ENCODE measurements at places on chromosomes 2 and 18.

GRCh38 chr18:23608211-23608610 is 21.9 kb upstream of the NPC1 start:
- no peak for DNase-seq

DNA sequence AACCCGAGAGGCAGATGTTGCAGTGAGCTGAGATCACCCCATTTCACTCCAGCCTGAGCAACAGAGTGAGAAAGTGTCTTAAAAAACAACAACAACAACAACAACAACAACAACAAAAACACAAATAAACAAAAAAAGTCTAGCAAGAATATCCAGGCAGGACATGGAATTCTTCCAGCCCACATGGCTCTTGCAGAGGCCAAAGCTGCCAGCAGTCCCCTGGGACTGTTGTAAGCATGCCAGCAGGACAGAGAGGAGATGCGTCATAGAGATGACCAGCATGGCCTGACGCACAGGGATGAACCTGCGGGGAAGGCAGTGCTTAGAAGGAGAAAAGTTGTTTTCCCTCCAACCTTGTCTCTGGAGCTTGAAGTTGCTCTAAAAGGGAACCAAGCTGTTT is 182.3 kb upstream of the PGAP1 start:
- DNase-seq = peak; percentile 86

DNA sequence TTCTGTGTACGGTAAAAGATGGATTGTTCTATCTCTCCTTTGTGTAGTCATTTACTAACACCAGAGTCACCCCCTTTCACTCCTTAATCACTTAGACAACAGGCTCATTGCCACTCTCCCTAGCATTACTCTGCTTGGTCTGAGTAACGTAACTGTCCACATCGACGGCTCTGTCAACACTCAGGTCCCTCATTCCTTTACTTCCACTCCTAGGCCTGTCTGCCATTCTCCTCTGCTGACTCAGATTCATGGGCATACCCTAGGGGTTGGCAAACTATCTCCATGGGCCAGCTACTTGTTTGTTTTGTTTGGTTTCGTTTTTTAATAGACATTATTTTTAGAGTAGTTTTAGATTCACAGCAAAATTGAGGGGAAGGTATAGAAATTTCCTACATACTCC is 243.9 kb downstream of the NR4A2 start:
- DNase-seq = no peak

- DNase-seq = no peak
Measured at GRCh38 chr18:54932472-54932871, 26.8 kb downstream of the CCDC68 start.

DNA sequence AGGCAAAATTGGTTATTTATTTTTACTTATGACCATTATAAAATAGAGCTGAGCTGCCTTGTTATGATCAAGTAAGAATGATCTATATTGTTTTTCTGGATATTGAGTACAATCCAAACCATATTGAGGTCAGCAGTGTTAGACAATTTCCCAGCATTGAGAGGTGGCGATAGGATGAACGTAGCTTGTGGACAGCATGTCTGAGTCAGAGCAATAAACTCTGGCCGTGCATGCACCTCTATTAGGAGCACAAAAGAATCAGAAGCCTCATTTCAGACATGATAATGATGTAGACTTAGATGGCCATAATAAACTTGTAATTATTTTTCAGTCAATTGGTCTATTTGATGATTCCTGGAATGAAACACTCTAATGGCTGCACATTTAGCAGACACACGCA is 491.6 kb downstream of the RIT2 start:
- no peak for DNase-seq

DNA sequence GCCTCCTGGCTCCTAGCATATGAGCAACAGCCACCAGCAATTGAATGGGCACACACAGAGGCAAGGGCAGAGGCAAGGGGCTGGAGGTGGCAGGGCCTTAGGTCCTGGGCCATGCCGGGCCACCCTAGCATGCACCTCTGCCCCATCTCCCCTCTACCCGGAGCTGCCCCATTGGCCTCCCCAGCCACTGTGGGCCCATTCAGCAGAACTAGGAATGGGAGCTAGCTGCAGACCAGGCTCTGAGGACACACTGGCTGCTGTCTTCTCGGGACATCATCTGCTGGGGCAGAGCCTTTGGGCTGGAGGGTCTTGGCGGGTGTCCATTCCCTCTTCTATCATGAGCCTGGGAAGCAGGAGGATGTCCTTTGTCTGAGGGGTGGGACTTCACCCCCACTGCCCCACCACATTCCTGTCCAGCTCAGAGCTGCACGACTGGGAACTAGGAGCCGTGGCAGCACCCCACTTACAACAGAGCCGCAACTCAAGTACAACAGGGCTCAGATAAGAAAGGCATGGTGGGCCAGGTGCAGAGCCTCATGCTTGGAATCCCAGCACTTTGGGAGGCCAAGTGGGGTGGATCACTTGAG is 800 bp downstream of the VIL1 start:
- DNase-seq = no peak

- DNase-seq = no peak
Measured at GRCh38 chr18:12281861-12282260, 26.2 kb upstream of the TUBB6 start.

GRCh38 chr2:203469546-203469945 is 65.6 kb downstream of the RAPH1 start:
- DNase-seq = no peak

- DNase-seq = no peak
Measured at GRCh38 chr2:230751062-230751461, 38.4 kb downstream of the CAB39 start.

DNA sequence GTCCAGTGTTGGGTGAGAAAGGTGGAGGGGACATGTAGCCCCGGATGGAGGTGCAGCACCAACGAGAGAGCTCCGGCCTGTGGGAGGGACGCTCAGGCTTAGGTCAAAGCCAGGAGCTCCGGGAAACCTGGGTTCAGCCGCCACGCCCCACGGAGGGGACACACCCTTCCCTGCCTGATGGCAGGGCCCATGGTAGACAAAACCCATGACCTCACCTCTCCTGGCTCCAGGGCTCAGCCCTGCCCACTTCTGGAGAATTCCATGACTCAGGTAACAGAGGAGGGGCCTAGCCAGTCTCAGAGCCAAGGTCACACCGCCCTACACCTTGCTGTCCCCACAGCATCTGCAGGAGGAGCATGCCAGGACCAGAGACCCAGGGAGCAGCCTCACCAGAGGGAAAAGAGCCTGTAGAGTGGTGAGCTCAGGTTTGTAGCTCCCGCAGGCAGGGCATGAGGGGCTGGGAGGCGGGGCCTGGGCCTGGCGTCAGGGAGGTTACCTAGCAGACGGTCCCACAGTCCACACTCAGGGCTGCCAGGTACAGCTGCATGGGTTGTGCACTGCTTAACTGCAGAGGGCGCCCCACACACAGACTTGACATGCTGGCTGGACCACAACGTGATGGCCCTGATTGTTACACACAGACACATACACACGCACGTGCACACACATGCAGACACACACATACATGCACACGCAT is 70.8 kb upstream of the SMAD7 start:
- peak; percentile 59 for DNase-seq

GRCh38 chr2:172244419-172245130 is 141.9 kb upstream of the DLX2 start:
- DNase-seq = no peak

- no peak for DNase-seq
Measured at GRCh38 chr2:64551851-64552250, 27.7 kb downstream of the AFTPH start.

DNA sequence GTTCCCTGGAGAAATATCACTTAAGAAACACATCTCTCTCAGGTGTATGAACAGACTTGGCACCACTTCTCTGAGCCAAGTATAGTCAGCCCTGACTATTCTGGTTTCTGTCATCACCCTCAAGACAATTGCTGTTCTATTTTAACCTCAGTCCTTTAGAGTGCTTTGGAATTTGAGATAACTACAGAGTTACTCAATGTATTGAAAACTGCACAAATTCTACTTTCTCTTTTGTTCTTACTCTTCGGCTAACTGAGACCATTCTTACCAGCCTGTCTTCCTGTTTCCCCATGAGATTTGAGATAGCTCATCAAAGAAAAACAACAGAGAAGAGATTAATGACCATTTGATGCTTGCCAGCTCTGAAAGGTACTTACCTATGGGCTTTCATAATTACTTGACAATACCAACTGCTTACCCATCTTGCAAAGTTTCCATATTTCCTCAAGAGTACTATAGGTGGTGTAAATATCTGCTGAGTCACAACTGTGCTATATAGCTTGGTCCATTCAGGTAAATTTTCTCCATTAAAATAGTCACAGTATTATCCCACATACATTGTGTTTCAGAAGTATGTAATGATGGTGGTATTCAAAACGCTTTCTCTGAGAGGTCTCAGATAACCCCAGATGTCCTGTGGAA is 467.5 kb upstream of the CHST9 start:
- DNase-seq = no peak

DNA sequence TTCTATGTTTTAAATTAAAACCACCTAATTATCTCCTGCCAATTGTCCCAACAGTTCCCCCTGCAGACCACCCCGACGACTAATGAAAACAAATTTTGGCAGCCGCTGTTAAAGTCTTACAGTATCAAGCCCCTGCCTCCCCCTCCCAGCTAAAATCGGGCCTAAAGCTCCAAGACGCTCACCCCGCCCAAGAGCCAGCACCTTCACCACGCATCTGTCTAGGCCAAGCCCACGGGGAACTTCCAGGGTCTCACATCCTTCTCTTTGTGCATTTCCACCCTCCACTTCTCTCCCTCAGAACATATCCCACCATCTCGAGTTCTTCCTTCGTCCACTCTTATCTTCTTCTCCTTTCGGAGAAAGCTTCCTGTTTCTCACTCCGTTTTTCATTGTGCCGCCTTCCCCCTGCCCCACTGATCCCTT is 445 bp downstream of the PRPF40A start:
- DNase-seq = peak; percentile 26

DNA sequence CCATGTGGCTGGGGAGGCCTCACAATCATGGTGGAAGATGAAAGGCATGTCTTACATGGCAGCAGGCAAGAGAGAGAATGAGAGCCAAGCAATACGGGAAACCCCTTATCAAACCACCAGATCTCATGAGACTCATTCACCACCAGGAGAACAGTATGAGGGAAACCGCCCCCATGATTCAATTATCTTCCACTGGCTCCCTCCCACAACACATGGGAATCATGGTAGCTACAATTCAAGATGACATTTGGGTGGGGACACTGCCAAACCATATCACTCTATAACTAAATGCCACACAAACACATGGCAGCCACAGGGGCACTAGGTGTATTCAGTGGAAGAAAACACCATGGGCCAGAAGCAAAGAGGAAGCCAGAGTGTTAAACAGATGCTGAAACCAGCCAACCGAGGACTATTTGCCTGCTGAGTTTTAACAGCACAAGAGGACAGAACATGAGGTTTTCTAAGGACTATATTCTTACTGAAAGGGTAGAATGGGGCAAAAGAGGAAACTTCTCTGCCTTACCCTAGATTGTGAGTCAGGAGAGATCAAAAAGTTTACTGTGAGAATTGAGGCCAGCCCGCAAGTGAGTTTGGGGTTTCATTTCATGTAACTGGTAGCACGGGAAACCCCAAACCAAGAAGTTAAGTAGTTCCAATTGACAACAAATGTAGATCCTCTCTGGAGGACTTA is 49.2 kb downstream of the SIGLEC15 start:
- no peak for DNase-seq

DNA sequence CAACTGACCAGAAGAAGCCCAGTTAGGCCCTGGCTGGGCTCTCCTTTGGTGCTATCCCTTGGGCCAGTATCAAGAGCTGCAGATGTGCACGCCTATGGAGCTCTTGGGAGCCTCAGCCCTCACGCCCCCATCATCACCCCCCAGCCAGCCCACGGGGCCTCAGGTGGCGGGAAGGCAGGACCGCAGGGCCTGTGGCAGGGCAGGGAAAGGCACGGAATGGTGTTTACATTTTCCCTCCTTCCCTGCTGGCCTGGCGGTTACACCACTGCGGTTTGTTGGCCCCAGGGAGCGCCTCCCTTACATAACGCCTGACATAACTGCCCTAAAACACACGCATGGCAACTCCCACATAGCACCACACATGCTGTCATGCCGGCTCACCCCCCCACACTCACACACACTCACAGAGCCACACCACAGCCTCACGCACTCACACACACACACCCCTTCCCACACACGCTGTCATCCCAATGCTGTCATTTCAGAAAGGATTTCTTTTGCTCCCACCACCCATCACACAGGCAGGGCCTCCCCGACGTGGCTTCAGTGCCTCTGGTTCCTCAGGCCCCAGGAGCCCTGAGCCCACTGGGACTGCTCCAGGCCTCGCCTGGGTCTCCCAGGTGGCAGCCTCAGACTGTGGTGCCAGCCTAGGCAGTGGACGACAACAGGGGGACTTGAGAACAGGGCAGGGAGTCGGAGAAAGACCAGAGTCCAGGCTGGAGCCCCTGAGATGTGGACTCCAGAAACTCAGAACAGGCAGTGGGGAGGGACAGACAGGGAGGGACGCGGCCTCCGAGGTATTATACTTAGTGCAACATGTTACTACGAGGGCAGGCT is 15.7 kb downstream of the ZFP36L2 start:
- DNase-seq = peak; percentile 71

- DNase-seq = no peak
Measured at GRCh38 chr18:40673150-40673549, 1281.9 kb upstream of the PIK3C3 start.

DNA sequence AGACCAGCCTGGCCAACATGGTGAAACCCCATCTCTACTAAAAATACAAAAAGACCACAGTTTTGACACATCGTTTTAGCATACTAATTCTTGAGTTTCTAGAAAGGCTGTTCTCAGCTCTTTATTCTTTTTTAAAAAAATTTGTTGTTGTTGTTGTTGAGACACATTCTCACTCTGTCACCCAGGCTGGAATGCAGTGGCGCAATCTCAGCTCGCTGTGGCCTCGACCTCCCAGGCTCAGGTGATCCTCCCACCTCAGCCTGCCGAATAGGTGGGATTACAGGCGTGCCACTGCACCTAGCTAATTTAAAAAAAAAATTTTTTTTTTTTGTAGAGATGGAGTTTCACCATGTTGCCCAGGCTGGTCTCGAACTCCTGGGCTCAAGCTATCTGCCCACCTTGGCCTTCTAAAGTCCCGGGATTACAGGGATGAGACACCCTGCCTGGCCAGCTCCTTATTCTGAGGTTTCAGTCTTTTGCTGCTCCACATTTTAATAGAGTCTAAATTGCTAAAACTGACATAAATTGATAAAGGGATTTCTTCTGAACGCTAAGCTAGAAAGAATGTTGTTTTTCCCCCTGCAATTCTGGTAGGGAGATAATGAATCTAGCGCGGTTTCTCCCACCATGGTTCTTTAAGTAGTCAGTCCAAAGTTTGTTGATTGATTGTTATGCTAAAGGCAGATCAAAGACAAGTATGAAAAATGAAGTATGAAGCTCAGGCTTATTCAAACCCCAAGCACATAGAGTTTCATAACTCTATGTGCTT is 32.6 kb upstream of the CABLES1 start:
- DNase-seq = no peak

- DNase-seq = no peak
Measured at GRCh38 chr2:10431797-10432196, 16.3 kb downstream of the ODC1 start.

DNA sequence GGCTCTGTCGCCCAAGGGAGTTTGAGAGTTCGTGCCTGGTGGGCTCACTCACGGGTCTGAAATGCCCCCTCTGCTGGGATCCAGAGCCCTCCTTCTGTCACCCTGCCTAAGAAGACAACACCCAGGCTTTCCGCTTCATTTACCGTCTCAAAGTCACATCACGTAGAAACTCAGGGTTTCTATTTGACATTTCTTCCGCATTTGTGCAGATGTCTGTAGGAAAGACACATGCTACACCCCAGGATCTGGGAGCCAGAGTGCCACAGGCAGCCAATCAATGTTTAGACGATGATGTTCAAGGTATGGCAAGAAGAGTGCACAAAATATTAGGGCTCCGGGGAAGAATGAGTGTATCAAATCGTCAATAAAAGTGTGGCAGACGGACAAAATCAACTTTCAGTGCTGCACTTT is 24.4 kb upstream of the ACKR3 start:
- no peak for DNase-seq
